Progenitor cell of endocrine pancreas (in vitro differentiated cells): ENCODE measurements at places on chromosomes 1 and 21.
A peak's percentile ranks its signal among the peaks of the same experiment; 100 is the strongest.

- no peaks in the 10 kb centered on the region for H3K27me3 ChIP-seq
- DNase-seq: no peak
- H3K36me3 ChIP-seq: no peaks in the 10 kb centered on the region
- H3K4me3 ChIP-seq: no peak overlapping the region
Measured at GRCh38 chr1:22776035-22776613, 65.5 kb downstream of the EPHB2 start.

DNA sequence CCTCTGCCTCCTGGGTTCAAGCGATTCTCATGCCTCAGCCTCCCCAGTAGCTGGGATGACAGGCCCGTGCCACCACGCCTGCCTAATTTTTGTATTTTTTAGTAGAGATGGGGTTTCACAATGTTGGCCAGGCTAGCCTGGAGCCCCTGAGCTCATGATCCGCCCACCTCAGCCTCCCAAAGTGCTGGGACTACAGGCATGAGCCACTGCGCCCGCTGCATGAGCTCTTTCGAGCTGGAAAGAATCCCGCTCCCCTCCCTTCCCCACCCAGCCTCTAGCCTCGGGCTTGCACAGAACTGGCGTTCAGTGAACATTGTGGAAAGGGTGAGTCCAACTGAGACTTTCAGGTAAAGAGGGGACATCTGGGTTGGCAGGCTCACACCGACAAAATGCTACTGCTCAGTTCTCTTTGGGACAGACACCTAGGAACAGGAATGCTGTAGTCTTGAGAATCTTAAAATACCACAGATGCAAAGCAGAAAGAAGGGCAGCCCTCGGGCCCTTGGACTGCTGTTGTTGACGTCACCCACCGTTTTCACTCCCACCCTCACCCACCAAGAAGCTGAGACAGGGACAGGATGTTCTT lies 9.7 kb upstream of the GNG4 start:
- no peaks in the 10 kb centered on the region for H3K36me3 ChIP-seq
- no peak overlapping the region for H3K4me3 ChIP-seq
- H3K27ac ChIP-seq: no peak overlapping the region
- peaks cover 8% of the 10 kb centered on the region for H3K27me3 ChIP-seq
- H3K4me1 ChIP-seq: peaks cover 10% of the 10 kb centered on the region
- no peak for DNase-seq

- peaks cover 21% of the 10 kb centered on the region for H3K4me1 ChIP-seq
- H3K27ac ChIP-seq: no peak overlapping the region
- peaks cover 11% of the 10 kb centered on the region for H3K36me3 ChIP-seq
- DNase-seq: no peak
- no peak overlapping the region for H3K4me3 ChIP-seq
Measured at GRCh38 chr1:223820515-223820858, 25.3 kb downstream of the TP53BP2 start.

- peaks cover 11% of the 10 kb centered on the region for H3K27me3 ChIP-seq
- no peaks in the 10 kb centered on the region for H3K36me3 ChIP-seq
- H3K4me3 ChIP-seq: no peak overlapping the region
- H3K4me1 ChIP-seq: peaks cover 6% of the 10 kb centered on the region
- no peak overlapping the region for H3K27ac ChIP-seq
Measured at GRCh38 chr1:29638281-29638680, 402.0 kb downstream of the PTPRU start.

DNA sequence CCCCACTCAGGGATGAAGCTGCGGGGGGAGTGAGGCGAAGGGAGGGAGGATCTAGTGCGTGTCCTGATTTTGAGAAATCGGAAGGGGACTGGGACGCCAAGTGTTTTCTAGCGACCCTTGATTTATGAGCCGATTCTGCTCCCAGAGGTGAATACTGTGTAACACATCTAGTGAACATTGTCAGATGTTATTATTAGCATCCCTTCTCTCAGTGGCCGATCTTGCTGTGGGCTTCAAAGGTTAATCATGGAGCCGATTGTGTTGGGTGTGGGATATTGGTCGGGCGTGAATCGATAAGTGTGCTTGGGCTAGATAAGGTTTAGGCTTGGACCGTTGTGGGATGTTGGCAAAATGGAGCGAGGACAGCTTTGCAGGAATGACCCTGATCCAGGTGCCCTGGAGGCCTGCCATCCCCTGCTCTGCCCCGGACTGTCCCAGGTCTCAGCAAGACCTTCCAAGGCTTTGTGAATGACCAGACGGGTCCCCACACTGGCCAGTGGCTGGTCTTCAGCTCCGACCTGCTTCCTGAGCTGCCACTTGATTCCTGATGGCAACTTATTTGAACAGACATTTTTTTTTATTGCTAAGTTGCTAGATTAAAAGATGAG lies 2.2 kb downstream of the AJAP1 start:
- peaks cover 57% of the 10 kb centered on the region for H3K27me3 ChIP-seq
- peak overlapping the region; percentile 60 for H3K4me3 ChIP-seq
- no peak overlapping the region for H3K27ac ChIP-seq

- DNase-seq: no peak
- H3K4me3 ChIP-seq: no peak overlapping the region
- H3K27me3 ChIP-seq: peaks cover 26% of the 10 kb centered on the region
- no peak overlapping the region for H3K27ac ChIP-seq
- peaks cover 4% of the 10 kb centered on the region for H3K4me1 ChIP-seq
Measured at GRCh38 chr1:36829066-36829465, 205.2 kb downstream of the GRIK3 start.

DNA sequence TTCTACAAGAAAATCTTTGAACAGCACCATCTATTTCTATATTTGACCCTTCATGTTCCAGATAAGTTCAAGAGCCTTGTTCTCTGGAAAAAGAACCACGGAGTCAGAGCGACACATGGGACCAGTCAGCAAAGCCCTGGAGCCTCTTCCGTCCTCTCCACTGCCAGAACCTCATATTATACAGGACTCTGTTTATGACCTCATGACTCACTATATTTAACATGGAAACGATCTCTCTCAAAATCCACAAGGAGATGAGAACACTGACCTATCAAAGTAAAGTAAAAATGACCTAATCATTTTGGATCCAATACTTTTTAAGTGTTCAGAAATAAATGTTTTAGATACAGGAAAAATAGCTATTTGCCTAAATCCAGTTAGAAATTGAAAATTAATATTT lies 124.6 kb upstream of the KRTAP19-8 start:
- H3K27ac ChIP-seq: no peak overlapping the region
- no peak overlapping the region for H3K4me3 ChIP-seq
- H3K36me3 ChIP-seq: peaks cover 5% of the 10 kb centered on the region
- H3K27me3 ChIP-seq: peaks cover 5% of the 10 kb centered on the region
- H3K4me1 ChIP-seq: peaks cover 8% of the 10 kb centered on the region
